Omental fat pad (tissue), 4 donors: ENCODE measurements at places on chromosomes 13 and 19.

DNA sequence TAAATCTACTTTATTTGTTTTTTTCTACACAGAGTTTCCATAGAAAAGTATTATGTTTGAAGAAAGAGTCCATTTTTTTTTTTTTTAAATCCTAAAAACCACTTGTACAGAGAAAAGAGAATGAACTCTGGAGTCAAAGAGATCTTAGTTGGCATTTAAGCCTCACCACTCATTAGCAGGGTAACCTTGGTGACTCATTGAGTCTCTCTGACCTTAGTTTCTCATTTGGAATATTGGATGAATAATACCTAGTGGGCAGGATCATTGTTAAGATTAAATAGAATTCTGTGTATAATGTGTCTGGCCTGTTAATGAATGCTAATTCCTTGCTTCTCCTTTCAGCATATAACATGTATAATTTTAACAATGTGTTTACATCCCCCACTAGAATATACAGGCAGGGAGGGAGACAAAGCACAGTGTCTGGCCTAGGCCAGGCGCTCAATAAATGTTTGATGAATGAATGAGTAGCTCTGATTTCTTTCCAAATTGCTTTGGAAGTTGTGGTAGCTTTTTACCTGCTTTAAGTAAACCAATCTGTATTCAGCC, 48.7 kb upstream of the MYCBP2 start:
- DNase-seq: no peak

DNA sequence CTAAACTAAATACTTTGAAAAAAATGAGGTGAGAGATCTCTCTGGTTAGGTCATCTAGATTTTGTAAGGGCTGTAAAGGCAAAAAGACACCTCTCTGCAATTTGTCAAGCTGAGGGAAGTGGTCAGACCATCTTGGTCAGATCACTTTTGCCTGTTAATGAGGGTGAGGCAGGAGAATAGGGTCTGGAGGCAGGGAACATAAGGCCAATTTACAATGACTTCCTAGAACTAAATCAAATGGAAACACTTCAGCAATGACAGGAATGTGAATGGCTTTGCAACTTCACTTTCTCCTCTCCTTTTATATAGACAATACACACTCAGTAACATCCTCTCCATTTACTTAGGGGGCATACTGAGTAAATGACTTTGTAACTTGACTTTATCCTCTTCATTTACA, 1653.4 kb downstream of the SLITRK5 start:
- DNase-seq: no peak

DNA sequence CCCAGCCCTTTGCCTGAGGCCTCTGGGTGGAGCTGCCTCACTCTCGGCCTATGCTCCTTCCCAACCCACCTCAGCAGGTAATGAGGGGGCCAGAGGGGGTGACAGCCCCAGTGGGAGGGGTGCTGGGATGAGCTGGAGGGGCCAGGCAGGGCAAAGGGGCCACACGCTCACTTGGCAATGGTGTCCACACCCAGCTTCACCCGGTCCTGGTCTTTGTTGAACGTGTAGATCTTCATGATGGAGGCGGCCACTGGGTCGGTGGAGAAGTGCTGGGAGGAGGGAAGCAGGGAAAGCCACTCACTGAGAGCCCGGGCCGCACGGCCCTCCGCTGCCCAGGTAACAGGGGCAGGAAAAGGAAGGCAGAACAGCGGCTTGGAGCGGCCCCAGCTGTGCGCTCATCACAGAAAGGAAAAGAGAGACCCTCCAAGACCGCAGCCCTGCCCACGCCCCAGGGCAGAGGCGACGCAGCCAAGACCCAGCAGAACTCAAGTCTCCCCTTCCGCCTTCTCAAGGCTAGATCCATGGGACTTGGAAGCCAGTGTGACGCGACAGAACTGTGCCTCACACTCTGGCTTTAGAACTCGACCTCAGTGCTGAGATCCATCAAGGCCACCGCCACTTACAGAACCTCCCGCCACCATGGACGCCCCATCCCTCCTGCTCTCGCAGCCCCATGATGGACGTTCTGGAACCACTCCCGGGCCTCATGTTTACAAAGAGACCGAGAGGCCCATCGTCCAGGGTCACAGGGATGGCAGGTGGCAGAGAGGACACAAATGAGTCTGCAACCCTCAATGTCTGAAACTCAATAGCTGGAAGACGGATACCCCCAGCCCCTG, 9.2 kb downstream of the UBXN6 start:
- DNase-seq: no peak

- DNase-seq: no peak
Observed at GRCh38 chr13:46355088-46355468, 32.0 kb downstream of the RUBCNL start.

DNA sequence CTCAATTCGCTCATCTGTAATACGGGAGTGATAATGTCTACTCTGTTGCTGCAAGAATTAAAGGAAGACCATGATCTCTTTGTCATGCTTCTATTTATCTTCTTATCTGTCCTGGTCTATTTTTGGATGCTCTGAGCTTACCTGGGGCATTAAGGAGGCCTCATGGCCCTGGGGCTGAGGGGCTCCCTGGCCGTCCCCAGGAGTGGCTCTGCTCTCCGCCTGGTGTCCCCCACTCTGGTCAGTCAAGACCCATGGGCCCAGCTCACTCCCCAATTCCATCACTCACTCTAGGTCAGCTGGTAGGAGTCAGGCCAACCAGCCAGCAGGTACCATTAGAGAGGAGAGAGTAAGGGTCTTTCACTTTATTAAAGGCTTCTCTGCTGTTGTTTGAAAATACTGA, 1.1 kb upstream of the CHST8 start:
- DNase-seq: no peak

DNA sequence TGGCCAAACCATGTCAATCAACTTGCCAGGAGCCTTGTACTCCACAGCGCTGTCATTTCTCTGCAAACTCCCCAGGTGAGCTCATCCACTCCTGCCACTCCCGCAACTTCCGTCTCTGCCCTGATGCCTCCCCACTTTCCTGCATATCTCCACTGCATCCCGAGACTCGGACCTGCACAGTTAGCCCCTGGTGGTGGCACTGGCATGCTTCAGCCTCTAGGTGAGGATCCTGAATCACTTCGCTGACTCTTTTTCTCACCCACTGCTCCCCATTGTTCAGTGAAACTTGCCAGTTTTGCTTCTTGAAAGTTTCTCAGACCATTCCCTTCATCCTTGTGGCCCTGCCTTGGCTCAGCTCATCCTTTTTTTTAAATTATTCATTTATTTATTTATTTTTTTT, 3.4 kb upstream of the CTU1 start:
- DNase-seq: no peak

- no peak for DNase-seq
Observed at GRCh38 chr19:46035986-46036743, 4.6 kb downstream of the IGFL4 start.

DNA sequence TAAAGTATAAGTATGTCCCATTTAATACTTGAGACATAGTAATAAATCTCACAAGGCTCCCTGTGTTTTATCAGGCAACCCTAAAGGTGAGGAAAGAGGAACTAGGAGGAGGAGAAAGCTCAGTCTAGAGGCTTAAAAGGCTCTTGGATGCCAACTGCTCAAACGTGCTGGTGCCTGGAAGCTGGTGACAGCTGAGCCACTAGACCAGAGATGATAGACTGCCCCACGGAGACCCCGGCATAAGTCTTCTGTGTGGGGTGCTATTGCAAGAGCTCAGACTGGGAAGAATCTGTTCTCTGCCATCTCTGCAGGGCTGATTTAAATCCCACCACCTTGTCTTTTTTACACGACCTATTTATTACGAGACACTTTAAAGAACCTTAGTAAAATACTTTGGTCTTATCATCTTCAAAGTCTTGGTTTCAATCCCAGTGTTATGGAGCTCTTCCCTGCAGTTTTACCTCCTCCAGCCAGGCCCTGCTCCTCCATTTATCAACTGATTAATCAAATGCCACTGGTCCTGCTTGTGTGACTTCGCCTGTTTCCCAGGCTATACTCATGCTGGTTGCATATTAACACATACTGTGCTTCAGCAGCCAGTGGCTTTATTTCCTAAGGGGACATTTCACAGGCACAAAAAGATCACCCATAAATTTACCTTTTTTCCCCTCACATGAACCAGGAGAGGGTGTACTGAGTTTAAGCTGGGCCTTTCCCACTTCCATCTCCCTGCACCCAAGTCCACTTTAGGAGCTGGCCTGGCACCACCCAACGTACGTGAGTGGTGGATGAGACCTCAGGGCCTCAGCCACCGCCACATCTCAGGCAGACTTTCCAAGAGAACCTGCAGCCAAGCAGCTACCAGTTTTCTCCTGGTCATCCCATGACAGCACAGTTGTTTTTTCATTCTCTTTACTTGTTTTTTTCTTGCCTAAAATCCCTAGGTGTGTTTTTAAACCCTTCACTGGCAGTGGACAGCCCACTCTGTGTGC, 7.8 kb upstream of the ATP12A start:
- DNase-seq: no peak

DNA sequence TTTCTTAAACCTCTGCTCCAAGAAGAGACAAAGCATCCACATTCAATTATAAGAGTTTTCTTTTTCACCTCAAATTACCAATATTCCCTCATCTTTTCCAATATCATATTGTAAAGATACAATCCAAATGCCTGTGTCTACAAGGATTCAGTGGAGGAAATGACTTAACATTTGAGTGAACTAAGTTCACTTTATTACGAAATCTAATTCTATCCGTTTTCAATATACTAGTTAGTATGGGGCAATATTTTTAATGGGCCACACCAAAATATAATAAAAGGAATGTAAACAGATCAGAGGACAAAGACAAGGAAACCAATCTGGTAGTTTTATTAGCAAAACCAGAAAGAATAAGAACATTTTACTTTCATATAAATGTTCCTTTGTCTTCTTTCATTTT, 136.0 kb downstream of the DCLK1 start:
- no peak for DNase-seq

GRCh38 chr13:47413112-47413511, 516.3 kb upstream of the HTR2A start:
- DNase-seq: no peak

DNA sequence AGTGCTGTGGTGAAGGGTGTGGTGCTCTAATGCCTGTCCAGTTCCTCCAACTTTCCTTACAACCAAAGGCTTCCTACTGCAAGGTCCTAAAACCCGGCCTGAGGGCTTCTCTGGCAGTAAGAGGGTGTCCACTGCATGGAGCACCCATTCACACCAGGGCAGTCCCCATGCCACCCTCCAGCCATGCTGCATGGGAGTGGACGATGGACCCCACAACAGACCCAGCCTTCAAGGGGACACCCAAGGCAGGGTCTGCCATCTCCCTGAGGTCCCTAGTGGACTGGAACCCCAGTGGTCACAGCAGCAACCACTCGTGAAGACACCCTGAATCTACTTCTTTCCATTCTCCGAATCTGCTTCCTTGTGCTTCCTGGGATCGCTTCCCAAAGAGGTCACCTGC, 117.6 kb upstream of the SOX1 start:
- no peak for DNase-seq

DNA sequence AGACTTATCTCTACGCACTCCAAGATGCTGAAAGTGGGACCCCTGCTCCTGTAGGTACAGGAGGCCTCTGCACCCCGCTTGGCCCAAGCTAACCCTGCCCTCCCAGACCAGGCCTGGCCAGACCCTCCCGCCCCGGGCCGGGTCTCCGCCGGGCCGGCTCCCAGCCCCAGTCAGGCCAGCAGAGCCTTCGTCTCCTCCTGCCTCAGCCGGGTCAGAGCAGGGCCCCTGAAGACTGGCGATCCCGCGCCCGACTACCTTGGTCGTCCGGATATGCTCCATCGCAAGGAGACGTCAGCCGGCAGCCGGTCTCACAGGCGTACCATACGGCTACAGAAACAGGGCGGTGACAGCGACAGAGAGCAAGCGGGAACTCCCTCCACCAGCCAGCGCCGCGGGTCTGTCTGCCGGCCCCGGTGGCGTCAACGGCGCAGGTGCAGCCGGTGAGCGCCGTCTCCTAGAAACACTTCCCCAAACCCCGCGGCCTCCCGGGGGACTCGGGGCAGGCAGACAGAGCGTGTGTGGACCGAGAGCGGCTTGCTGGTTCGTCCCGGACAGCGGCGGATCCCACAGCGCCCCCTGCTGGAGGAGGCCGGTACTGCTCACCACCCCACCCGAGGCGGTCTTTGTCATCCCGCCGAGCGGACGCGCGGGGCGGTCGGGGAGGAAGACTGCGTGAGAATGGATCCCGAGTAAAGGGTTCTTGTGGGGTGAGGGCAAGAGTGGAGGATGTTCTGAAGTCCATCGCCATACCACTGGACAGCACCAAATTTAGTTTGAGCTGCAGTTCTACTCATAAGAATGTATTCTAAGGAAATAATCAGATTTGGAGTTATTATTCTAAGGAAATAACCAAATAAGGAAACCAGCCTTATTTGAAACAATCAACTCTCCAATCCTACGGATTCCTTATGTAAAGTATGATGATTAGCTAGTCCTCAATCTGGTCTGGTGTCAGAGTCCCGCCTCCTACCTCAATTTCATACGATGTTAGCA, at the start of gene MTMR6:
TSS of gene MTMR6 (minus strand) at position 520 of the 993 bp plus-strand sequence. CDS start at position 279, 241 bp downstream.
- DNase-seq: peak; percentile 89

DNA sequence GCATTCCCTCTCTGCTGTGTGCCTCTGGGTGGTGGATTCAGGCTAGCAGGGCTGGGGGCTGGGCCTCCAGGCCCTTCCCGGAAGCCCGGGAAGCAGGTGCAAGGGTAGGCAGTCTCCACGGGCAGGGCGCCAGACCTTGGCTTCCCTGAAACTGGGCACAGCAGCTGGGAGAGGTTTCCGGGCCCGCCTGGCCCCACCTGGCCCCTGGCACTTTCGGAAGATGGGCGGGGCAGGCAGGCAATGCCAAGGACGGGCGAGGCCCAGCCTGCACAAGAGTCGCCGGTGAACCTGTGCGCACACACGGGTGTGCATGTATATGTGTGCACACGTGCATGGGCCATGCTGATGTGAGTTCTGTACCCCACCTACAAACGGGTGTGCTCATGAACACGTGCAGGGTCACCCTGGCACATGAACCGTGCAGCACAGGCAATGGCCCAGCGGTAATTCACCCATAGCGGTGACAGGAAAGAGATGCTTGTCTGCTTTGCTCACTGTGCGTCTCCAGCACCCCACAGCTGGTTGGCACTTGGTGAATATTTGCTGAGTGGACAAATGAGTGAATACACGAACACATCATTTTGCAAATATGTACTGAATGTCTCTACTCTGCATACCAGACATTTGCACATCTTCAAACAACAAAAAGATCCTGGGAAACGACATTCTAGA, 15.3 kb downstream of the GADD45B start:
- DNase-seq: no peak

DNA sequence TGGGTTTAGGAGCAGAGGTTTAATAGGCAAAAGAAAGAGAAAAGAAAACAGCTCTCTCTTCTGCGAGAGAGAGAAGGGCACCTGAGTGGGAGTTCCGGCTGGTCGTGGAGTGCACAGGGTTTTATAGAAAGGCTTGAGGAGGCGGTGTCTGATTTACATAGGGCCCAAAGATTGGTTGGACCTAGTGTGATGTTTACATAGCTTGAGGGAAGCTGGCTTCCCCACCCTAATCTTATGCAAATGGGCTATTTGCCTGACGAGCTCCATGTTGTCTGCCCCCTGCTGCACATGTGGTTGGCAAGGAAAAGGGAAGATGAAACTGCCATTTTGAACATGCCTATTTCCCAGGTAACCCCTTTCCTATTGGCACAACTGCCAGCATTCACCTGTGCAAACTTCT, 21.5 kb upstream of the MEDAG start:
- no peak for DNase-seq

GRCh38 chr19:50792272-50793250, 2.3 kb downstream of the ACP4 start:
- DNase-seq: no peak
